ENCODE measurements at places on chromosomes 7 and 10.

GRCh38 chr10:83536426-83536825, 602.9 kb upstream of the GHITM start:
- DNase-seq, result no peak

GRCh38 chr7:126450269-126450671, 802.5 kb downstream of the GRM8 start:
- no peak for DNase-seq

GRCh38 chr10:84685047-84685660, 356.8 kb downstream of the CCSER2 start:
- DNase-seq, result no peak

DNA sequence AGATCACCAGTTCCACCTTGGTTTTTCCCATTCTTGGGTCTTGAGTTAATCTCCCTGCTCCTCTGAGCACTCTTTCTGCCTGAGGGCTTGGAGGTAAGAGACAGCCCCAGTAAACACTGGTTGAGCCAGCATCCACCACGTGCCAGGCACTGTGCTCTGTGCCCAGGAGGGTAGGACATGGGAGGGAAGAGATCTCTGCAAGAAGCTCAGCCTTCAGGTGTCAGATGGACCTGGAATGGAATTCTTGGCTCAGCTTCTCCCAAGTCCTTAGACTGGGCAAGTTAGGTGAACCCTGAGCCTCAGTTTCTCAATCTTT, 2.5 kb downstream of the ZYX start:
- DNase-seq, result no peak

DNA sequence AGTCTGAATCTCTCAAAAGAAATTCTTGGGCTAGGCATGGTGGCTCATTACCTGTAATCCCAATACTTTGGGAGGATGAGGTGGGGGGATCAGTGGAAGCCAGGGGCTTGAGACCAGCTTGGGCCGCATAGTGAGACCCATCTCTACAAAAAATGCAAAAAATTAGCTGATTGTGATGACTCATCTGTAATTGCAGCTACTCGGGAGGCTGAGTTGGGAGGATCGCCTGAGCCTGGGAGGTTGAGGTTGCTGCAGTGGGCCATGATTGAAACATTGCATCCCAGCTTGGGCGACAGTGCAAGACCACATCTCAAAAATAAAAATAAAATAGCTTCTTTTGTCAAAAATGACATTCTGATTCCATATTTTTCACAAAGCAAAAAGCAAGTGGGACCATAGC, 644.8 kb upstream of the FOXK1 start:
- DNase-seq, result no peak

DNA sequence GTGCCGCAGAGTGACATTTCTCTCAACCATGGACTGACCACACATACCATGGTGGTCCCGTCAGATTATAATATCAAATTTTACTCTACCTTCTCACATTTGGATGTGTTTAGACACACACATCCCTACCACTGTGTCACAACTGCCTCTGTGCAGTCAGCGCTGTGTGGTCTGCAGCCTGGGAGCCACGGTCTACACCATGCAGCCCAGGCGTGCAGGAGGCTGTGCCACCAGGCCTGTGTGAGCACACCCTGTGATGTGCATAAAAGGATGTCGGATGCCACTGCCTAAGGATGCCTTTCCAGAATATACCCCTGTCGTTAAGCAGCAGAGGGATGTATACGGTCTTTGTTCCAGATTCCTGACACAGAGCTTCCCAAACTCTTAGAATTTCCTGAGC, 150.4 kb downstream of the TCERG1L start:
- no peak for DNase-seq

DNA sequence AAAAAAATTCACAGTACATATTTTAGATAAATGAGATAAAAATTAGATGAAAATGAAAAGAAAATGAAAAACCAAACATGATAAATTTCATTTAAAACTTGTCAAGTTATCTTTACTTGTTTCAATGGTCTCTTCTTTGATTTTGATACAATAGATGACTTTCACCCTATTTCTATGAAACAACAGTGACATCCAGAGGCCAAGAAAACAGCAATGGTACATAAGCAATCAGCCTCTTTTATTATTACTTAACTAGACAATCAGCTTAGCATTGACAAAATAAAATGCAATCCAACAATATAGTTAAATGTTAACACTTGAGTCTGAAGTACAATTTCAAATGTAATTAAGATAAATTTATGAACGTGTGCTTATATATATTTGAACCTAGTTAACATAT, 74.8 kb upstream of the GPR37 start:
- DNase-seq, result no peak

GRCh38 chr7:157693521-157694375, 356.9 kb downstream of the DNAJB6 start:
- no peak for DNase-seq

DNA sequence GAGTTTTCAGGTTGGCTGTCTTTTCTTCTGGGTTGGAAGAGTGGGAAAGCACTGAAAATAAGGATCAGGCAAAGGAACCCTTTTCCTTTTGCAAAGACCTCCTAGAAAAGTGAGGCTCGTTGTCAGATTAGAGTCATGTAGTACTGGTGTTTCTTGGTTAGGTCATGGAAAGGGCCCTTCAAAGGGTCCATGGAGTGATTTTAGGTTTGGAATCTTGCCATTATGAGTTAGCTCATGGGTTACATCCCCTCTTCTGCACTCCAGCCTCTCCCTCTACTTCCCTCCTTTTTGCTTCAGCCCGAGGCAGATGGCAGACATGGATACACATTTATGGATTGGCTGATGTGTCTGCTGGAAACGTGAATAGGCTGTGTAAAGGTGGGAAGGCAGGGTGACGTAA, 47.0 kb downstream of the CREB5 start:
- DNase-seq, result no peak

- DNase-seq, result no peak
These were observed 133.1 kb upstream of the AGK start for GRCh38 chr7:141418066-141418465.

GRCh38 chr7:23788843-23789242, 78.8 kb downstream of the STK31 start:
- no peak for DNase-seq

GRCh38 chr7:21030237-21030871, 243.7 kb upstream of the SP8 start:
- no peak for DNase-seq

- no peak for DNase-seq
These were observed 145.1 kb downstream of the KCNMA1 start for GRCh38 chr10:77492368-77492994.

DNA sequence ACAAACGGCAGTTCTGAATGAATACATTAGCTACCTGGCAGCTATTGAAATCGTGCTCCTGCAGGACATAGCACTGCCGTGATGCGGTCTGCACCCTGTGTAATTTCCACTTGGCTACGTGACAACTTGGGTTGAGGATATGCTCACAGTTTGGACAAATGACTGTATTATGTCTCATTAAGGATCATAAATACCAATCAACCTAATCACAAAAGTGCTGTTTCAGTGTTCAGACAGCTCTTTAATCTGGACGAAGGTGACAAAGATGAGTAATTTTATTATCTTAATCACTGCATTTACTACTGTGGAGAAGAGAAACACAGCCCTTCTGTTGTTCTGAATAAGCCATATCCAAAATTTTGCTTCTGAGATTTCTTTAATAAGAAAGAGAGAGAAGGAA, 210.8 kb upstream of the PFKP start:
- DNase-seq, result no peak

- no peak for DNase-seq
These were observed 1.6 kb downstream of the VSTM4 start for GRCh38 chr10:49113741-49114141.

DNA sequence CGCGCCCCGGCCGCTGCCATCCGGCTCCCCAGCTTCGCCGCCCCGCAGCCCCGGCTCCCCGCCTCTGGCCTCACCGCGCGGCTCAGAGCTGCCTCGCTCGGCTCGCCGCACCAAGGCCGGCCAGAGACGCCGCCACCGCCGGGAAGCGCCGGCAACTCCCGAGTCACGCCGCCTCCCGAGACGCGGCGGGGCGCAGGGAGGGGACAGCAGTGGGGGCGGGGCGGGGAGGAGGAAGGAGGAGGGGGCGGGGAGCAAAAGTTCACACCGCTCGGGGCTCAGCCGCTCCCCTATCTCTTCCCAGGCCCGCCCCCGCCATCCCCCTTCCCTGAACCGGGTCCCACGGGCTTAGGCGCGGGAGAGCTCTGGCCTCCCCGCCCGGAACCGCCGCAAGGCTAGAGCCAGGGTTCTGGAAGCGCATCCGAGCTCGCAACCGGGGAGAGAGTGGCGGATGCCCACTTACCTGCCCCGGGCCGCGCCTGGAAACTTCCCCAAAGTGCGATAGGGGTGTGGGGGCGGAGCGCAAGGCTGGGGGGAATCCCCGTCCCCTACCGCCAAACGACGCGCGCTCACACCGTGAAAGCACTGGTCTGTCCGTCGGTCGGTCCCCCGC, 1.0 kb downstream of the CHST15 start:
- DNase-seq, result no peak
